Hematopoietic multipotent progenitor cell treated with erythropoietin and hydrocortisone succinate and interleukin-3 and kit ligand, for 4 days (in vitro differentiated cells): ENCODE measurements at places on chromosomes 11 and 22.

GRCh38 chr22:28812516-28812915, 12.1 kb upstream of the XBP1 start:
- no peak for DNase-seq

DNA sequence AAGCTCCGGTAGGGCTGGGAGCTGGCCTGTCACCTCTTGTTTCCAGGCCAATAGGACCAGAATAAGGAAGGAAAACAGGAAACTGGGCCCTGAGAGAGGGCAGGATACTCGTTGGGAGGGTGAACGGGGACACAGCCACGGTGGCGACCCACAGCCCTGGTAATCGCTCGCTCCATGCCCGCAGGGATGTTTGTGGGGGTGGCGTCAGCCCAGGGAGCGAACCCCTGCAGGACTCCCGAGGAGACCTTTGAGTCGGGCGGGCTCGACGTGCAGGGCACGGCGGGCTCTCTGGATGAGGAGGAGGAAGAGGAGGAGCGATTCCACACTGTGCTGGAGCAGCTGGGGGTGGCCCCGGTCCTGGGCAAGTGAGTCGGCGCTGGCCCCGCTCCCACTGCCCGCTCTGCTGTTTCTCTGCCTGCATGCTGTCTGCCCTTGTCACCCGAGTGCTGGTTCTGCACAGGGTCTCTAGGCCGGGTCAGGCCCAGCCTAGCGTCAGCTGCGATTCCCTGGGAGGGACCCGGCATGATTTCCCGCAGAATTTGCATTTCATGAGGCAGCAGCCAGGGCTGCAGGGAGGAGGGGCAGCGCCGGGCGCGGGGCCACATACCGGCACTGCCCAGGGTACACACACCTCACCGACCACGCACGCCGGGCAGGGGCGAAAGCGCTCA, 1.6 kb downstream of the CRACR2B start:
- DNase-seq, result no peak

DNA sequence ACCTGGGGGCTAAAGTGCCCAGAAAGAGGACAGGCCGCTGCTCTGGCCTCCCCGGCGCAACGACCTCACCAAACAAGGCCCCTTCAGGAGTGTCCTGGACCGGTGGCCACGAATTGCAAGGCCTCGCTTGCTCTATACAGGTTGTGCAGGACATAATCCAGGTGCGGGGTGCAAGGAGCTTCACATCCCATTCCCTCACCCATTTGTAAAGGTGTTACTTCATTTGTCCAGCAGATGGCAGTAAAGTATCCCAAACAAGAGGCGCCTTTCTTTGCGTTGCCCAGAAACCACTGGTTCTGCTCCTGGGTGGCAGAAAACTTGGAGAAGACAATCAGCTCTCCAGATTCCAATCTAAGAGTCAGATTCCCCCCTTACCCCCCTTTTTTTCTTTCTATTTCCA, 35.9 kb upstream of the PRDM11 start:
- peak; percentile 87 for DNase-seq

DNA sequence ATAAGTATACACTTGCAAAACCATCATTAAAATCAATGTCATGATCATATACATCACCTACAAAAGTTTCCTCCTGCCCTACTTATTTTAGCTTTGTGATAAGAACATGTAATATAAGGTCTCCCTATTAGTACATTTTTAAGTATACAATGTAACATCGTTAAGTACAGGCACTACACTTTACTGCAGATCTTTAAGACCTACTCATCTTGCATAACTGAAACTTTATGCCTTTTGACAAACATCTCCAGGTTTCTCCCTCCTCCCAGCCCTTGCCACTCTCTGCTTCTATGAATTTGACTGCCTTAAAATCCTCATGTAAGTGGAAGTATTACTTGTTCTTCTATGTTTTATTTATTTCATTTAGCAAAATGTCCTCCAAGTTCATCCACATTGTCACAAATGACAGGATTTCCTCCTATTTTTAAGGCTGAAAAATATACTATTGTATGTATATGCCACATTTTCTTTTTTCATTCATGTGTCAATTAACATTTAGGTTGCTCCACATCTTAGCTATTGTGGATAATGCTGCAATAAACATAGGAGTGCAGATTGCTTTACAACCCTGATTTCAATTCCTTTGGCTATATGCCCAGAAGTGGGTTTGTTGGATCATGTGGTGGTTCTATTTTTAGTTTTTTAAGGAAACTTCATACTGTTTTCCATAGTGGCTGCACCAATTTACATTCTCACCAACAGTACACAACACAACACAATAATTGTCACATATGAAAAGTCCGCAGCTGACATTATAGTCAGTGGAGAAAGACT, 471.1 kb upstream of the ANO3 start:
- DNase-seq, result no peak

- no peak for DNase-seq
Measured at GRCh38 chr11:85431319-85431718, 195.8 kb downstream of the DLG2 start.

- DNase-seq, result no peak
Measured at GRCh38 chr11:14676068-14676467, 32.5 kb downstream of the PDE3B start.

DNA sequence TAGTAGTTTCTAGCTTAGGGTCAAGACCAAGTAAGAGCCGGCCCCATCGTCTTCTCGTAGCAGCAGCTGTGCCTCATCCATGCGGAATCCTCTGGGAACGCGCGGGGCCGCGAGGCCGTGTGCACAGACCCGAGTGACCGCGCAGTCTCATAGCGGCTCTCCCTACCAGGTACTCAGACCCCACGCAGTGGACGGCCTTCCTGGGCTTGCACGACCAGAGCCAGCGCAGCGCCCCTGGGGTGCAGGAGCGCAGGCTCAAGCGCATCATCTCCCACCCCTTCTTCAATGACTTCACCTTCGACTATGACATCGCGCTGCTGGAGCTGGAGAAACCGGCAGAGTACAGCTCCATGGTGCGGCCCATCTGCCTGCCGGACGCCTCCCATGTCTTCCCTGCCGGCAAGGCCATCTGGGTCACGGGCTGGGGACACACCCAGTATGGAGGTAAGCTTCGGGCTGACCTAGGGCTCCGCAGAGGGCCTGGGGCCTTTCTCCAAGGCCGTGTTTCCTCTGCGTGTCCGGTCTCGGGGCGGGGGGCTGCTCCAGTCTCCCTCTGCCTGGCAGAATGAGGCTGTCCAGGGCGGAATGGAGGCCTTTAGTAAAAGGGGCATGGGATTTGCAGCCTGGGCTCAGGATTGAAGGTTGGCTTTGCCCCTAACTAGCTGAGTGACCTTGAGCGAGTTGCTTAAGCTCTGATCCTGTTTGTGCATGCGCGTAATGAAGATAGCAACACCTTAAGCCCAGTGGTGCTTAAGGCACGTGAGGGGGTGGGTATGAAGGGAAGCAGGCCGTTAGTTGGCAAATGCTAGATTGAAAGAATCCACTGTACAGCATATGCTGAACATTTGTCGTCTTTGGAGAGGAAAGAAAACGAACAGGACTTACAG, 48.9 kb downstream of the ST14 start:
- no peak for DNase-seq

DNA sequence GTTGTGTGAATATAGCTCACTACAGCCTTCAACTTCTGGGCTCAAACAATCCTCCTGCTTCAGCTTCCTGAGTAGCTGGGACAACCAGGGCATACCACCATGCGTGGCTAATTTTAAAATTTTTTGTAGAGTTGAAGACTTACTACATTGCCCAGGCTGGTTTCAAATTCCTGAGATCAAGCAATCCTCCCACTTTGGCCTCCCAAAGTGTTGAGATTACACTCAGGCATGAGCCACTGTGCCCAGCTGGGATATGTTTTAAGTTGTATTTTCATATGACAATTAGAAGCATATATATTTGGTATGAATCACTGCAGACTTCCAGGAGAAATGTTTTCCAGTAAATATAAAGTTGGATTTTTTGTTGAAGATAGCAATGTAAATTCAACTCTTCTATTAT, 15.4 kb downstream of the DDX10 start:
- DNase-seq, result no peak

DNA sequence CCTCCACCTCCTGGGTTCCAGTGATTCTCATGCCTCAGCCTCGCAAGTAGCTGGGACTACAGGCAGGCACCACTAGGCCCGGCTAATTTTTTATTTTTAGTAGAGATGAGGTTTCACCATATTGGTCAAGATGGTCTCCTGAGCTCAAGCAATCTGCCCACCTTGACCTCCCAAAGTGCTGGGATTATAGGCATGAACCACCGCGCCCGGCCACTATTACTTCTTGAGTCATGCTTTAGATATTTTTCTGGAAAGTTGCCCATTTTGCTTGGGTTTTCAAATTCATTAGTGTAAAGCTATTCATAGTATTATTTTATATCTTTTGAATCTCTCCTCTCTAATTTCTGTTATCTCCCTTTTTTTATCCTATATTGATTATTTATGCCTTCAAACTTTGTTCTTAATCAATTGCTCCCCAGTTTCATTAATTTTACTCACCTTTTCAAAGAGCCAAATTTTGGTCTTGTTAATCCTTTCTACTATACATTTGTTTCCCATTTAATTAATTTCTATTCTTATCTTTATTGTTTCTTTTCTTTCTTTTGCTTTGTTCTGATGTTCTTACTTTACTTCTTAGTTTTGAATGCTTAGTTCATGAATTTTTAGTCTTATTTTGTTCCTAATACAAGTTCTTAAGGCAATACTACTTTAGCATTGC, 10.3 kb upstream of the RAC2 start:
- peak; percentile 58 for DNase-seq

- no peak for DNase-seq
Measured at GRCh38 chr22:44142421-44143104, 38.2 kb upstream of the PARVG start.

DNA sequence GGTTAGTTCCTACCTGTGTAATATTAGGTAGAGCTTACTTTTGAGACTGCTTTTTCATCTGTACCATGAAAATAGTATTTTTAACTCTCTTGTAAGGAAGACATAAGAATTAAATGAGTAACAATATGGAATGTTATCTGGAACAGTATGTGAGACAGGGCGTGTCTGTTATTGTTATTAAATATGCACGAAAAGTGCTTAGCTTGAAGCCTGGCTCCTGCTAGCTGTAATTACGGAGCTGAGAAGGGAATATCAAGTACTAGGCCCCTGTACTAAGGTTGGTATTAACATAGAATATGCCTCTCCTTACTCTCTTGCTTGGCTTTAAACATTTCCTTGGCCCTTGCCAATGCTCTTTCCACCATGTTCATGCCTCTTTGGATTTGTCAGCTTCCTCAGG, 194.0 kb downstream of the FAM76B start:
- DNase-seq, result no peak

- DNase-seq, result no peak
Measured at GRCh38 chr11:32109592-32109991, 18.7 kb downstream of the RCN1 start.

GRCh38 chr11:57649826-57650738, at the start of gene YPEL4:
Gene YPEL4, minus strand, starts transcription at chr11:57649912. Its CDS starts 2,805 bp downstream, at chr11:57647107.
- DNase-seq, result peak; percentile 85

GRCh38 chr11:33376331-33377310, 119.4 kb downstream of the HIPK3 start:
- peak; percentile 13 for DNase-seq

DNA sequence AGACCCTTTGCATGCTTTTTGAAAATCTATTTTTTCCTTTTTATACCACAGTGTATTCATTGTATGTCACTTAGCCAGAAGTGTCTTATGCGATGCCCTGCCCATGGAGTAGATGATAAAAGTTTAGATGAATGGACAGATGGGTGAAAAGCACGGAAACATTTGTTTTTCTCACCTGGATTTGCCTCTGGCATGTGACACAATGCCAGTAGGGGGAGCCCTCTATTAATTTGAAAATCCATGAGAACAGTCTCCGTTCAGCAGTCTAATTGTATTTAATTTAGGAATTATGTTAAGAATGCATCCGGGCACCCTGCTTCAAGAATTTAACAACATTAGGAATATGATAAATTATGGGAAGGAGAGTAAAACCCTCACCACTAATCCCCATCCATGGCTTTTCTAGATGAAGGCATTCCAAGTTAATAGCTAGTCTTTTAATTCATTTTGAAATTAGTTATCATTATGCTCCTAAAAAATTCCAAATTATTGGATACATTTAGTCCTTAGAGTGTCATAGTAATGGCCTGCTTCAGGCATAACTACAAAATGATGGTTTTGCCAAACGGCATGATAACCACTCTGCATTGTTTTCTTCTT, 55.3 kb upstream of the ALKBH3 start:
- peak; percentile 54 for DNase-seq

GRCh38 chr11:78229106-78229505, 40.4 kb downstream of the USP35 start:
- DNase-seq, result no peak

- DNase-seq, result peak; percentile 83
Measured at GRCh38 chr11:117815262-117815803, 9.2 kb downstream of the FXYD2 start.

GRCh38 chr11:64343767-64344559, 4.0 kb downstream of the CCDC88B start:
- peak; percentile 68 for DNase-seq

DNA sequence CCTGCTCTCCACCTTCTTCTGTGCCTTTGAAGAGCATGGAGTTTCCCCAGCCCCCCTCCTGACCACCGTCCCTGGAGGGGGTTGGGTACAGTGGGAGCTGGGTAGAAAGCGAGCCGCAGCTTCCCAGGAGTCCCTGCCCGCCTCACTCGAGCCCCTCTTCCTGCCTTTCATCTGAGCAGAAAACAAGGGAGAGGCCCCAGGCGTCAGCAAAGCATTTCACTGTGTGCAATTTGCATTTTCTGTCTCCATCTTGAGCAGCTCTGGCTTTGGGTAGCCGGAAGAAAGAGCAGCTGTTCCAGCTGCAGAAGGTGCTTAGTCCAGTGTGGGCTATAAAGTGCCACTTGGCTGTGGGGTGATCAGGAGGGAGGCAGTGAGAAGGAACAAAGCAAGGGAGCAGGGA, 229.7 kb downstream of the CEP164 start:
- DNase-seq, result no peak

DNA sequence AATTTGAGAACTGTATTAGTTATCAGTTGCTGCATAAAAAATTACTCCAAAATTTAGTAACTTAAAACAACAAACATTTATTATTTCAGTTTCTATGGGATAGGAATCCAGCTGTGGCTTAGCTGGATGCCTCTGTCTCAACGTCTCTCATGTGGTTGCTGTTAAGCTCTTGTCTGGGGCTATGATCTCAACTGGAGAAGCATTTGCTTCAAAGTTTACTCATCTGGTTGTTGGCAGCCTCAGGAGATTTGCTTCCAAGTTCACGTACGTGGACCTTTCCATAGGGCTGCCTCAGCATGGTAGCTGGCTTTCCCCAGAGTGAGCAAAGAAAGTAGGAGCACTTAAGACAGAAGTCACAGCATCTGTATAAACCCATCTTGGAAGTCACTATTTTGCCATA, 144.9 kb upstream of the SESN3 start:
- DNase-seq, result no peak

DNA sequence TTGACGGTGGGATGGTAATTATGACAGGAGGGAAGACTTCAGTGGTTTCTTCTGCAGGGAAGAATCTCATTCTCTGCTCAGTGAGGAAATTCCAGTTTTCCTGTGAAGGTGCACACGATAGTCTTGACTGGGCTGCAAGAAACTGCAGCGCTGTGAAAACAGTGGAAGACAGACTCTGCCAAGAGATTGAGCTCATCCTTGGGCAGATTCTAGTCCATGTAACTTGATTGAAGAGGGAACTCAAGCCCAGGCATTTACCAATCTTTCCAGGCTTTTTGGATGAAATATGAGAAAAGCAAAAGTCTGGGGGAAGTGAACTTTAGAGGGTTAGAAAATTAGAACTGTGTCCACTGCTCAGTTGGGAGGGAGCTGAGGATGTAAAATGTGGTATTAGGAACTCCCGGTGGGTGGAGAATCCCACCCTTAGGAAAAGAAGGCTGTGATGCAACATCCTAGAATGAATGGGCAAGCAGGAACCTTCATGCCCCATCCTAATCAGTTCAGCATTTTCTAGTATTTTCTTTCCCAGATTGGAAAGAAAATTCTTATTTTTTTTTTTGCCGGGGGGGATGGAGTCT, 212.6 kb downstream of the DBX1 start:
- no peak for DNase-seq

- DNase-seq, result no peak
Measured at GRCh38 chr11:13321431-13321830, 43.8 kb downstream of the BMAL1 start.
